ENCODE measurements at places on chromosomes 5 and 9.

- DNase-seq = no peak
Observed at GRCh38 chr9:98230304-98230703, 25.1 kb downstream of the TBC1D2 start.

GRCh38 chr9:127974001-127974768, 6.6 kb downstream of the EEIG1 start:
- no peak for DNase-seq

DNA sequence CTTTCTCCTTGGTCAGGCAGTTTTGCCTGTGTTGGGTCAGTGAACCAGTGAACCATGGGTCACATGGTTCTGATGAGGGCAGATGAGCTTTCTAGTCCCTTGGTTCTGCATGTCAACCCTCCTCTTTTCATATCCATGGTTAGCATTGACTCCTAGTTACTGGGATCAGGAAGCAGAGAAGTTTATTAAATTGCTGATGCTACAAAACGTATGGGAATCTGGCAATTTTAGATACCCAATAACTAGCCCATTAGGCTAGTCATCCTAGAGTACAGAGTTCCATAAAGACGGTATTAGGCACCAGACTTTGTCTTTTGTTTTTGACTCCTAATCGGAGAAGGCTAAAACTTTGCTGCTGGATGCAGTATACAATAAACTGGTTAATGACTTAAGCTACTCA, 273.1 kb downstream of the ATPSCKMT start:
- no peak for DNase-seq

DNA sequence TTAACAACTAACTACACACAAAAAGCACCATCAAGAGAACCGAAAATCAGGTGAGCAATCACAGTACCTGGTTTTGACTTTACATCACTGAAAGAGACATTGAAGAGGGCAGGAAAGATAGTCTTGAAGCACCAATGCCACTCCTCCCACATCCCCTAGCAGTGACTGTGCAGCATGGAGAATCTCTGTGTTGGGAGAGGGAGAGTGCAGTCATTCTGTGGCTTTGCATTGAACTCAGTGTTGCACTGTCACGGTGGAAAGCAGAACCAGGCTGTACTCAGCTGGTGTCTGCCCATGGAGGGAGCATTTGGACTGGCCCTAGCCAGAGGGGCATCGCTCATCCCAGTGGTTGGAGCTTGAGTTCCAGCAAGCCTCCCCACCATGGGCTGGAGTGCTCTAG, 40.4 kb downstream of the C5 start:
- no peak for DNase-seq

DNA sequence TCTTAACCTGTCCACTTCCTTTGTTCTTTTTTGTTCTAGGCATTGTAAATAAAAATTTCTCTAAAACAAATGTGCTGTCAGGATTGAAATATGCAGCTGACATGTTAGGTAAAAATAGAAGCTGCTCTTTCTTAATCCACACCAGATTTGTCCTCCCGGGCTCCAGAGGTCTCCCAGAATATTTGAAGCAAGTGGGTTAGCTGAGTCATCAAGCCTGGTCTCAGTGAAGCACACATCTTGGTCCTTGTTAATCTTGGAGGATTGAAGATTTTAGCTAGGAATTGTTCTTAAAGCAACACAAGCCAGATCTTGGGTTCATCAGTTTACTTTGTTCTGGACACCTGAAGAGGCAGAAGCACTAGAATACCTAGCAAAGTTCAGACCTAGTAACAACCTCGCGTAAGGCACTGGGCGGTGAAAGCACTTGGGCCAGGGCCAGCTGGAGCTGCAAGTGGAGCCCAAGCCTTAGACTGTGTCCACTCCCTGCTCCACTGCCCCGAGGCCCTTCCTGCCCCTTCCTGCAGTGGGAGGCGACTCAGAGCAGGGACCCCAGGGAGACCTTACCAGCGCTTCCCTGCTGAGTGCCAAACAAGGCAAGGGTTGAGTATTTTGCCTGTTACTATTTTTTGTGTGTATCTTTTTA, 36.5 kb downstream of the HABP4 start:
- peak; percentile 44 for DNase-seq

DNA sequence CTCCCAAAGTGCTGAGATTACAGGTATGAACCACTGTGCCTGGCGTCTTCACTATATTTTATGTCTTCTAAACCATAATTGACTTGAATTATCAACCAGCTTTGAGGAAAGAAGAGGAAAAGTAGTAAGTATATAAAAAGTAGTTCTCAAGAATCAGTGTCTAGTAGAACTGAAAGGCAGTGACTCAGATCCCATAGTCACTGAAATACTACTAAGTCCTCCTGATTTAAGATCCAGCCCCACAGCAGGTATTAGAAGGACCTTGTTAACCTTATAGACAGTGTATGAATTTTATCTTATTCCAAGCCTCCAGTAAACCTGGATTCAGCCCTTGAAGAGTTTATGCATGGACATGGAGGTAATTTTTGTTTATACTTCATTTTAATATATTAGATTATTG, 31.5 kb downstream of the LNPEP start:
- no peak for DNase-seq

DNA sequence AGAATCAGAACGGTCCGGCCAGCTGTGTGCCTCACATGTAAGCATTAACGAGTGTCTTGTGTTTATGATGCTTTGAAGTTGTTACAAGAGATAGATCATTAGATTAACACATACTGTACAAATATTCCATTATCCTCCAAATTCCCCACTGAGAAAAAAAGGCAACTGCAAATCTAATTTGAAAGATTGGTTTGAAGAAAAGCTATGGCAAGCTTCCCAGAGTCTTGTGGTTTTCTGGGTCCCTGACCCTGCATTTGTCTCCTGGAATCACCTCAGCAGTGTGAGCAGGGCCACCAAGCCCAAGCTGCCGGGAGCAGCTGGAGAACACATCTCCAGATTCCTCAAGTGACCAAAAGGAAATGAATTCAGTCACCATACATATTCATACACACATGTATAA, 36.9 kb upstream of the ADAMTS16 start:
- no peak for DNase-seq

DNA sequence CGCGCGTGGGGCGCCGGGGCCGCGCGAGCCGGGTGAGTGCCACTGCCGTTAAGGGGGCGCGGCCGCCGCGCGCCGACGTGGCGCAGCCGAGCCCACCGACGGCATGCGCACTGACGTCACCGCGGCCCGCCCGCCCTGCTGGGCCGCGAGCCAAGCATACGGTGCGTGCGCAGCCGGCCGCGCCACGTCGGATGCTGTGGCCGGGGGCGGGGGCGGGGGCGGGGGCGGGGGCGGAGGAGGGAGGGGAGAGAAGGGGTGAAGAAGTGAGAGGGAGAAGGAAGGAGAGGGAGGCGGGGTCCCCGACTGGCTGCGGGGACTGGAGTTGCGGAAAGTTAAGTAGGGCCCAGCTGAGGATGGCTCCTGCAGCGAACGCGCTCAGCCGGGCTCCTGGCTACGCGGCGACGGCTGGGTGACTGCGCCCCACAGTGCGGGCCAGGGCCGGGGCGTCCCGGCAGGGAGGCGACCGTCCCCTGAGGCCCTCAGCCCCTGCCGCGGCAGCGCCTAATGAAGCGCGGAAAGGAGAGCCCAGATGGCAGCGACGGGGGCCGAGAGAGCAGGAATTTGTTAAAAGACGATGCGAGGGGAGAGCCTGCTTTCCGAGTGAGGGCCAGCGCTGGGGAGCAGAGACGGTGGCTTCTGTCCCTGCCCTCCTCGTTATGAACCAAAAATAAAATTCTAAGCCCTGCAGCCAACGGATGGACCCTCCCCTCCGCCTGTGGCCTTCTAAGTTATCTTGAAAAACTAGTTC, at the start of gene DAP:
Gene DAP (minus strand): TSS at position 50 of the 748 bp plus-strand sequence. CDS start 166 bp downstream, outside the sequence.
- DNase-seq = peak; percentile 90

DNA sequence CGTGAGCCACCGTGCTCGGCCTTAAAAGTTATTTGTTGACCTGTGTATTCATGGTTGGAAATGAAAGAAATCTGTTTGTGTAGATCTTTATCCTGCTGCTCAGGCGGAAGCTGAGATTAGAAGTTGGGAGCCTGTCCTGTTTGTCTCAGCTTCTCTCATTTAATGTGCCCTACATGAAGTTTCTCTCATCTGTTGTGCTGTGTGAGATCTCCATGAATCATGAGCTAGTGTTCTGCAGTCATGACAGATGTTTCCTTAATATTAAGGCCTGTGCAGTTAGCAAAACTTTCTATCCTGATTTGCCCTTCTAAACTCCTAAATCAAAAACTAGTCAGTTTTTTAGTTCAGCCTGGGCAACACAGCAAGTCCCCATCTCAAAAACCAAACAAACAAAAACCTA, 59.5 kb downstream of the FAM78A start:
- no peak for DNase-seq

GRCh38 chr9:92709240-92709639, 39.3 kb upstream of the IPPK start:
- DNase-seq = no peak

GRCh38 chr9:9754186-9754585, 858.6 kb downstream of the PTPRD start:
- no peak for DNase-seq

- DNase-seq = no peak
Observed at GRCh38 chr5:77266291-77266690, 55.8 kb downstream of the PDE8B start.

- no peak for DNase-seq
Observed at GRCh38 chr9:102967979-102968378, 27.2 kb upstream of the CYLC2 start.

DNA sequence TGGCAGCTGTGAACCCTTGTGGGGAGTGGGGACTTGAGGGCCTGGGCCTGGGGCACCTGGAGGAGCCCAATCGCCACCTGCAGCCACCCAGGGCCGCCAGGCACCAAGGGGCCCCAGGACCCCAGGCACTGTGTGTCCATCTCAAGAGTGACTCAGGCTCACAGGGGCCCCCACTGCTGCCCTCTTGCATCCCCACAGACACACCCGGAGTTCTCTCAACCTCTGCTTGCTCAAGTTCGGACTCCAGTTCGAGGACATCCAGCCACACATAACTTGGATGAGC, 51.9 kb downstream of the MRPL36 start:
- DNase-seq = no peak

- DNase-seq = no peak
Observed at GRCh38 chr9:14275331-14275730, 38.6 kb downstream of the NFIB start.

DNA sequence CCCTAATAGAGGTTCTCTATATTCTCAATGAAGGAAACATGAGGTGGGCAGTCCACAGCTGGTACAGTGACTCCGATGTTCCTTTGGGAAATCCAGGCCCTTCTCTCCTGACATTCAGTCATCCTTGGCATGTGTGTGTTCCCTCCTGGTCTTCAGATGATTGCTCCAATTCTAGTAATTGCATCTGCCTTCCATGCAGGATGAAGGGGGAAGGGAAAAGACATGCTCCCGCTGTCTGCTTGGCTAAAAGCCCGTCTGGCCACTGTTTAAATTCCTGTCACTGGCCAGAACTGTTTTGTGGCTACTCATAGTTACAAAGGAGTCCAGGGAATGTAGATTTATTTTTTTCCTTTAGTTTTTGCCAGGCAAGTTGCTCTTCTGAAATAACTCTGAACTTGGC, 65.0 kb downstream of the MAST4 start:
- peak; percentile 63 for DNase-seq

GRCh38 chr5:127040796-127041520, 10.6 kb upstream of the MARCHF3 start:
- DNase-seq = no peak

DNA sequence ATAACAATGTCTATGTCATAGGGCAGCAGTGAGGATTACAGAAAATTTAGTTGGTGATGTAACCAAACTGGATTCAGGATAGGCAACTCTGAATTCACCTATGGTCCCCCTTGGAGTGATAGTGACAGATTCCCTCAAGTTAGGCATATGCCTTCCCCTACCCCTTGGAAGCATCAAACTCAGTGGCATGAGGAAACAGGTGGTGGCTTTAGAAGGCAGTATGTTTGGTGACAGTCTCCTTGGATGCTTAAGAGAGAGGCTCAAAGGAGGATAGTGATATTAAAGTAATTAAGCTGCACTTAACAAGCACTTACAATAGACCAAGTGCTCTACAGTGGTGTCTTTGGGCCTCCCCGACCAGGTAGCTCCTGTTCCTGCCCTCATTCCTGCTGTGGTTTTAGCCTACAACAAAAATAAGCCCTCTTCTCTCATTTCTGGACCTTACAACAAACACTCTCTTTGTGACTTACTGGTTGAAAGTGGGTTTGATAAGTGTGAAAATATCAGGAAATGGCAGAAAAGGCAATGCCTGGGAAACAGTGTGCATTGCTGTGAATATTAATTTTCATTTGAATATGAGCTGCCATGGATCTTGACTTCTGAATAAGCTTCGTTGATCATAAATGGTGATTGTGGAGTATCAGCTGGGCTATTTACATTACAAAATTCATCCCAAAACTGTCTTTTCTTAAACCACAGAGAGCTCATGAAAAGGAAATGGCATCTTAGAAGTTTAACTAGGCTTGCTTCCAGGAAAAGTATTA, 29.2 kb downstream of the NR4A3 start:
- DNase-seq = no peak

DNA sequence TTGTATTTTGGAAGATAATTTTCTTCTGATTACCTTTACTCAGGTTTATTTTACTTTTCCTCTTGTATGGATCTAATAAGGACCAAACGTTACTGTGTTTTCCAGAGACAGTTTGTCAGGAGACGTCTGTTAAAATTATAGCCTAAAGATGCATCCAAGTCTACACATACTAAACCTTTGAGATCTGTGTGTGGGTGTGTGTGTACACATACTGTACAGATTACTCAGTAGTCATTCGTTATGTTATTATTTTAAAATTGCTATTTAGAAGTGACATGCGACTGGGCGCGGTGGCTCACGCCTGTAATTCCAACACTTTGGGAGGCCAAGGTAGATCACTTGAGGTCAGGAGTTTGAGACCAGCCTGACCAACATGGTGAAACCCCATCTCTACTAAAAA, 51.6 kb upstream of the CNTLN start:
- no peak for DNase-seq

DNA sequence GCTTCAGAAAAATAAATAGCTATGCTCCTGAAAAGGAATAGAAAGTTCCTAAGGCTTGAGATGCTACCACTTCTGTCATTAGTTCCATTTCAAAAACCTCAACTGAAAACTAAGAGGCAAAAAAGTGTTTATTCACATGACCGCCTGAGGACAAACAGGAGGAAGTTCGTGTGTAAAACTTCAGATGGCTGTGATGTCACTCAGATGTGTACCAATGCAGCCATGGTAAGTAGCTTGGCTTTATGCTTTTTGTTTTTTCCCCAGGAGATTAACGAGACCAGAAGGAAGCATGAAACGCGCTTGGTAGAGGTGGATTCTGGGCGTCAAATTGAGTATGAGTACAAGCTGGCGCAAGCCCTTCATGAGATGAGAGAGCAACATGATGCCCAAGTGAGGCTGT, 33.0 kb downstream of the LMNB1 start:
- DNase-seq = no peak

GRCh38 chr5:168865968-168866367, 286.8 kb upstream of the PANK3 start:
- no peak for DNase-seq

All from mucosa of gallbladder (tissue), 1 donor.